OCI-LY7 (cell line): ENCODE measurements at places on chromosomes 16 and 17. TPM values are rescaled to one million over a fixed set of nuclear protein-coding genes. Genes with fewer than 3 reads are reported as not detected.
A peak's percentile ranks its signal among the peaks of the same experiment; 100 is the strongest.

- no peak for DNase-seq
Measured at GRCh38 chr17:55347341-55347740, 74.3 kb downstream of the MMD start.

DNA sequence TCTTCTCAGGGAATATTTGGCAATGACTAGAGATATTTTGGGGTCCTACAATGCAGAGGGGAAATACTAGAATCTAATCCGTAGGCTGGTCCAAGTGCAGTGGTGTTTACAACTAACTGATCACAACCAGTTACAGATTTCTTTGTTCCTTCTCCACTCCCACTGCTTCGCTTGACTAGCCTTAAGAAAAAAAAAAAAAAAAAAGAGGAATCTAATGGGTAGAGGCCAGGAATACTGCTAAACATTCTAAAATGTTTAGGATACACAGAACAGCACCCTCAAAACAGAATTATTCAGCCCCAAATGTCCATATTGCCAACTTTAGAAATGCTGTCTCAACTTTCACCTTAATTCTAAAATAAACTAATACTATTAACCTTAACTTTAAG is 49.0 kb upstream of the SKAP1 start:
- DNase-seq = no peak

- DNase-seq = no peak
Measured at GRCh38 chr16:83912519-83913244, 13.8 kb downstream of the MLYCD start.

DNA sequence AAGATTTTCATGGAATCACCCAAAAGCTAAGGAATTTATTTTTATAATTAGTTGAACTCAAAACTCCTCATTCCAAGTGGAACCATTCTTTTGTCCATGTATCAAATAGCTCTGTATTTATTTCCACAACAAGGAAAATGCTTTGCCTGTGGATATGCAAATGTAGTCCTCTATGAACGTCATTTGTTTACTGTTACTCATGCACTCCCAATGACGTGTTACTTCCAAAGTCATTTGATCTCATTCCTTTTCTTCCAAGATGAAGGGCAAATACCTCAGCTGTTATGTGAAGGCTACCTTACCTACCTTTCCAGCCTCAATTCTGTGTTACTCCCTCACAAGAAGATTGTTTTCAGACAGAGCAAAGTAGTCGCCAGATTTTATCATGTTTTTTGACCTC is 83.7 kb downstream of the ITFG1 start:
- no peak for DNase-seq

DNA sequence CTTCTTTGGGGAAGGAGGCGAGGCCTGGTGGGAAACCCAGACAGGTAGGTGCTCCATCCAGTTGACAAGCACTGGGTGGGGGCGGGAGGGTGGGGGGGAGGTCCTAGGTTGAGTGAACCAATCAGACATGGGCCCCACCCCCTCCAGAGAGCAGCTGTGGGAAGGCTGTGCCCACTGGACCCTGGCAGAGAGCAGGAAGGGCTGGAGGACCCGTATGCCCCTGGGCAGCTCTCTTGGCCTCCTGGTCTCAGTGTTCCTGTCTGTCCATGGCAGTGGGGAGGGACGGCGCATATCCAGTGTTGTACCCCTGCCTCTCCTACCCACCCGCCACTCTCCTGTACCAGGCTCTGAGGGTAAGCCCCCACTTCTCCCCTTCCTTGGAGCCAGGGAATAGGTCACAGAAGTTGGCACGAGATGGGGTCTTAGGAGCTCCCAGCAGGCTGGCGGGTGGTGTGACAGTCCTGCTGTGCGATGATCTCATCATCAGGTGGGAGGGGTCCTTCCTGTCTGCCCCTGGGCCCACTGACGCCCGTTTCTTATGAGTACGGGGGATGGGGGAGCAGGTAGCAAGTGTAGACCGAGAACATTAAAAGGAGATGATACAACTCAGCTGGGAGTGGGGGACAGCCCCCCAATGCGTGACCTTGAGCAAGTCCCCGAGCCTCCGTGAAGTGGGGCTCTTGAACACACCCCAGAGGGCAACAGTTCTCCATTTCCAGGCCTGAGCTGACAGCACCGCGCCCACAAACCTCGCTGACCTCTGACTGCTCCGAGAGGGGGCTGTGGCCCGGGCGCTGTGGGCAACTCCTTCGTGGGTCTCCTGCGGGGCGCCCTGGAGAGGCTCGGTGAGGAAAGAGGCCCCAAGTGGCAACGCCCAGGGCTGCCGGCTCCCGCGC is 1.2 kb upstream of the ZFPM1 start:
- peak; percentile 44 for DNase-seq

DNA sequence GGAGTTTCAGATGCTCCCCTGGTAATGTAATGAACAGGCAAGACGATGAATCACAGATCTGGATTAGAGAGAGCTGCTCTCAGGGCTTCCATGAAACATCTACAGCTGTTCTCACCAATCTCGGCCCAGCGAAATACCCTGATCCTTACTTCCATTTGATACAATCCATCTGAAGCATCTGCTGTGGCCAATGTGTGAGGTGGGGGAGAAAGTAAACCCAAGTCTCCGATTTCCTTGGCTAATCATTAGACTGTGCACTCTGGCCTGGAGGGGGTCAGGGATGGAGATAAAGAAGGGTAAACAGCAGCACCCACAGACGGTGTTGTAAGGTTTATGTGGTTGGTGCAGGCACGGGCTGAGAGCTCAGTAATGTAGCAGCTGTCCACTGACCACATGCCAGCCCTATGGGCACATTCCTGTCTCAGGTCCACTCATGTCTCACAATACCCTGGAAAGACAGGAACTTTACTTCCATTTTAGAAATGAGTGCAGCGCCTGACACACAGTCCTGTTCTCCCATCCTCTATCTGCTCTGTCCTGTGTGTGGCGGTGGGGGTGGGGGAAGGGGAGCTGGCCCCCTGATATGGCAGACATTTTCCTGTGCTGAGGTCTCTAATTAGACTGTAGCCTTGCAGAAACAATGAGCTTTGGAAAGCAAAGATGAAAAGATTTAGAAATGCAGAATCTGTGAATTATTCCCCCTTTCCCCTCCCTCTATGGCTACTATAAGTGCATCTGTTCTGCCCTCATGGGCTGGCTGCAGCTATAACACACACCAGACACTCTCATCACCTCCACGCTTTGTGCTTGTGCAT is 48.3 kb upstream of the ERN1 start:
- DNase-seq = no peak

DNA sequence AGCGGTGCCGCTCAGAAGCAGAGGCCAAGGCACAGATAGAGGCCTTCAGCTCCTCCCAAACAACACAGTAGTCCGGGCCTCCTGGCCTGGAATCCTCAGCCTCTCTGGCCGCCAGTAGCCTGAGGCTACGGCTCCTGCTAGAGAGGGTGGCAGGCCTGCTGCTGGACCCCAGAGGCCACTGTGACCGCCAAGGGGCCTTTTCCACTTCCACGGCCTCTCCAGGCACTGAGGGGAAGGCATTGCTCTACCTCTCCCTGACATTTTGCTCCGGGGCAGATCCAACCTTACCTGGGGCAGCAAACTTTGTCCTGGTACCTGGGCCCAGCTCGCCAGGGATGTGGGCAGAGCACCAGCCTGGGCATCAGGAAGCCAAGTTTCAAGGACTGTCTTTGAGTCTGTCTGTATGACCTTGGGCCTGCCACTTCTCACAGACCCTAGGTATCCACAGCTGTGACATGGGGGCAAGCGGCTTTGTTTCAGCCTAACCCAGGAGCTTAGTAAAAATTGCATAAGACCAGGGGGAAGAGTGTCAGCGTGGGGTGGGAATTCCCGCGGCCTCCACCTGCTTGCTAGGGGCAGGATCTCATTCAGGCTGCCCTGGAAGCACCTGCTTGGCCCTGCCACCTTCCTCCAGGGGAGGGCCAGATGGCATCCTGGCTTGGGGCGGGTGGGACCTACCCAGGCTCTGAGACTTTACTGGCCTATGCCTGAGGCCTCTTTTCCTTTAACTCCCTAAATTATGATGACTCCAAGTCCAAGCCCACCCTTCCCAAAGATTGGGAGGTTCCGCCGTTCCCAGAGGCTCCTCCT is 33.2 kb downstream of the ADGRG5 start:
- DNase-seq = no peak

- no peak for DNase-seq
Measured at GRCh38 chr17:975371-975915, 4.1 kb downstream of the NXN start.

- DNase-seq = no peak
Measured at GRCh38 chr16:743794-744500, 3.1 kb upstream of the CIAO3 start.

DNA sequence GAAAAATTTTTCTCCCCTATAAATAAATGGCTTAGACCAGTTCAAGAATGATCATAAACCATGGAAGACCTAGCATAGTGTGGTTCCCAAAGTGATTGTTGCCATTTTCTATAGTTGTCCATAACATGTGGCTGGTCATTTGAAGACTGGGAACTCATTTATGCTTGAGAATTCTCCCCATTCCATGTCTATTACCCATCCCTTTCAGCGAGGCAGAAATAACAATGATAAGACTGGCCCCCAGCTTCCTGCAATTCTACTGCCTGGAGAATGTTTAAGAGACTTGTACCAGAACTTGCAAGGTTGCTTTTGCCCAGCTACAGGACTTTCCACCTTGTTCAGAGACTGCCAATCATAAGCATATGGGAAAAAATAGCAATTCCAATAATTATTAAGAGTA is 146.5 kb upstream of the CDH11 start:
- DNase-seq = no peak

DNA sequence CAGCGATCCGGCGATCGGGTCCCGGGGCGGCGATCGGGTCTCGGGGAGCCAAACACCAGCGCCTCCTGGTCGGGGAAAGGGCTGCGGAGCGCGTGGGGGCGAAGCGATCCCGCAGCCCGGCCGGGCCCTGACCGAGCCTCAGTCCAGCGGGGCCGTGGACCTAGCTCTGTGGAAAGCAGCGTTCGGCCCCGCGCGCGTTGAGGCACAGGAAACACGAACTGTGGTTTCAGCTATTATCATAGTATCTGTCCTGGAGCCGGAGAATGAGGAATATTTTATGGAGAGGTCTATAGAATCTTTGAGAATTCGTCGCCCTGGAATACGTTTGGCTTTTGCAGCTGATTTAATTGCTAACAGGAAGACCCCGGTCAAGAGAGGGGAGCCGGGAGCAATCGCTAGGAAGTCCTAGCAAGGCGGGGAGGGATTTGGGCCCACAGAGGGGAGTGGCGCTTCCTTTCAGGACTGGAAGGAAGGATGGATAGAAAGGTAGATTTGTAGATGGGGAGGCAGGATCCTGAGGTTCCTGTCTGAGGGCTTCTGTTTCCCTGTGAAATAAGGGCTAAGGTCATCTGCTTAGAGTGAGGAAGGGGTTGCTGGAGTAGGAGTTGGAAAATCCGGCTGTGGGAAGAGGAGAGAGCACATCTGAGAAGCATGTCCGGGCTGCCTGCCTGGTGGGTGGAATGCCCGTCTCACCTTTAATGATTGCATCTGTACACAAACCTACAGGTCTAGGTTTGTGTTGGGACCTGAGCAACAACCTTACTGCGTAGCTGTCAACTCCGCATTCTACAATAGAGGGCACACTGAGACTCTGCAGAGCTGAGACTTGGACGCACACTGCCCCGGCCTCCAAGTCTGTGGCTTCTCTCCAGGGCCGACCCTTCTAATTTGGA is 770 bp downstream of the CCNF start:
- DNase-seq = peak; percentile 75

DNA sequence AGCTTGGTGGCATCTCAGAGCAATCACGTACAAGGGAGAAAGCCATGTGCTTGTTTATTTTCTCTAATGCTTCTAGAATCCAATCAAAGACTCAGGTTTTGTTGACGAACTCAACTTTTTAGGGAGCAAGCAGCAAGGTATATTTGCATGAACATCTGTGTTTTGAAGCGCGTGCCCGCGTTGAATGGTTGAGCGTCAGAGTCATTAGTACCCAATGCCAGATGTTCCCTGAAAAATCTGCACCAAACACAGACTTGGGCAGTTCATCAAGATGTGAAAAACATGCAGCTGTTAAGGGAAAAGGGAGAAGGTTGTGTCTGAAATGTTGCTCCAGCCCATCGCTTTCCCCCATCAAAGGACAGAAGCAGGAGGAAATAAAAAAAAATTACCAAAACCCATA is 170.4 kb downstream of the SNX29 start:
- DNase-seq = peak; percentile 86

MLLT6 gene
- total RNA-seq = 174 and 175 TPM in 2 replicates

CDC42EP4 gene
- not detected in 2 replicates for total RNA-seq

PAGR1 gene
- total RNA-seq = 43.4 and 51.7 TPM in 2 replicates

GALNS gene
- total RNA-seq = 44.7 and 49.0 TPM in 2 replicates

CCR7 gene
- 0.48 TPM in 1 of 2 replicates, not detected in the other for total RNA-seq

CHCT1 gene
- total RNA-seq = not detected in 2 replicates

FOXC2 gene
- 0.15 TPM in 1 of 2 replicates, not detected in the other for total RNA-seq

C1QTNF8 gene
- not detected in 2 replicates for total RNA-seq

CKLF gene
- total RNA-seq = 98.7 and 109 TPM in 2 replicates

EMC8 gene
- 47.5 and 54.4 TPM in 2 replicates for total RNA-seq
